ENCODE measurements at places on chromosomes 5 and 9.
A peak's percentile ranks its signal among the peaks of the same experiment; 100 is the strongest.

GRCh38 chr9:6873857-6874256 is 116.1 kb downstream of the KDM4C start:
- no peak for DNase-seq

- DNase-seq: no peak
Observed at GRCh38 chr9:130486103-130486502, 41.3 kb downstream of the ASS1 start.

DNA sequence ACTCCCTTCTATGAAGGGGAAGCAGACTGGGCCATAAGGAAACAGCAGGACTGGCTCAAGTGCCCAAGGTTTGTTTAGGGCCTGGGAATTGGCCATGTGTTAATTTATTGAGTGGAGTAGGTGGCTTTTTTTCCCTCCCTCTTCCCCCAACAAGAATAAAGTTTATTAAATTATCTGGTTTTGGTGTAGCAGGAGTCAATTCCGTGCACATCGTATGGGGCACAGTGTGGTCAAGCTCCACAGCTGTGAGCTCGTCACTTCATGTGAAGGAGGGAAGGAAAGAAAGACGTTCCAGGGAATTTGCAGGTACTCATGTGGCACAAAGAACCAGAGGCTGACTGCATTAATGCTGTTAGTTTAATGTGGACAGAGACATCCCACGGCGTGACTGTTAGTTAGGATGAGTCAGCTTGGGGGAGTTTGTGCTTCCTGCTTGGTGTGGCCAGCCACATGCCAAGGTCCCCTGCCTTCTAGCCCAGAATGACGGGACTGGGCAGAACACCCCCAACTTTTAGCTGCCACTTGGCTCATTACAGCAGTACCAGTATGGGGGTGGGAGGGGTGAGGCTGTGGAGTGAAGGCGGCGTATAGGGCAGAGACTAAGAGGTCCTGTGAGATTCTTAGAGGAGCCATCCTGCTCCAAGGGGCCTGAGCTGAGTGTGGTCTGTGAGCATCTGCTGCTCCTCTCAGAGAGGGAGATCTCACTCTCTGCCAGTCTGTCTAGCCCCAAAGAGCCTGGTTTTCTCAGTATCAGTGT is 33.2 kb downstream of the CSF1R start:
- DNase-seq: no peak

GRCh38 chr5:155052532-155052931 is 39.0 kb downstream of the KIF4B start:
- no peak for DNase-seq

DNA sequence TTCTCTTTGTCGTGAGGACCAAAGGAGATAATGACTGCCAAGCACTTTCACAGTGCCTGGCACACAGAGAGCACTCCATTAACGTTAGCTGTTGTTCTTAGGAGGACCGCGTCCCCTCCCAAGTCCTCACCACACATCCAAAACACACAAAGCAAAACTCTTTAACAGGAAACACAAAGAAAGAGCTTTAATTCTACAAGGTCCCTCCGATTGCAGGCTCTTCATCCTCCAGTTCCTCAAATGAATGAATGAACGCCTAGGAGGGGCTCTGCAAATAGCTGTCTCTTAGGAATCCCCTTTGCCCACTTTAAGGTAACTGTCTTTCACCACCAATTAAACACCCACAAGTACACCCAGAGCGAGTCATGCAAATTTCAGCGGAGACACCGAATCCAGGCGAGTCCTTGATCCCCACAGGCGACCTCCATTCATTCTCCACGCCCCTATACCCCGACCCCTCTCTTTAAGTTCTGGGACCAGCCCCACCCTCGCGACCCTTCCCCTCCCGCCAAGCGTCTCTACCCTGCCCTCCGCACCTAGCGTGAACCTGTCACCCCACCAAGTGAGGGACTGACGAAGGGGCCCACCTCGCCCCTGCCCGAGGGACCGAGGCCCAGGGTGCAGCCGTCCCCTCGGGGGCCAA is 644 bp downstream of the TSC1 start:
- DNase-seq: no peak

GRCh38 chr5:54655761-54656160 is 138.2 kb downstream of the SNX18 start:
- no peak for DNase-seq

GRCh38 chr5:161966564-161966963 is 101.0 kb upstream of the GABRG2 start:
- DNase-seq: peak; percentile 3

All from SHP77 (cell line).